A549 treated with CpdA at 1 μM for 4 hours (cell line): ENCODE measurements at places on chromosomes 3 and 15. TPM values are rescaled to one million over a fixed set of nuclear protein-coding genes. Genes with fewer than 3 reads are reported as not detected.

The P2RY1 gene
- 0.36 to 0.41 TPM (median 0.37 TPM) in 5 replicates for total RNA-seq

The GCSAM gene
- total RNA-seq, result not detected in 5 replicates

The ZNF592 gene
- total RNA-seq, result 16.8 to 22.3 TPM (median 21.8 TPM) in 5 replicates

The GOLGA6L4 gene
- 0.68 to 2.1 TPM (median 0.91 TPM) in 5 replicates for total RNA-seq

The DUOX1 gene
- total RNA-seq, result not detected in 5 replicates

The FGF7 gene
- total RNA-seq, result not detected in 5 replicates

The TRIM71 gene
- 0.01 to 0.03 TPM in 2 of 5 replicates, not detected in the others for total RNA-seq

The OTOL1 gene
- total RNA-seq, result not detected in 5 replicates

The PLAAT1 gene
- total RNA-seq, result 0.14 to 0.28 TPM in 2 of 5 replicates, not detected in the others

The WDR49 gene
- not detected in 5 replicates for total RNA-seq

The SKOR1 gene
- 0.03 TPM in 2 of 5 replicates, not detected in the others for total RNA-seq

The FBLN2 gene
- total RNA-seq, result 1.6 to 3.3 TPM (median 2.4 TPM) in 5 replicates

The TKT gene
- 1,713 to 2,219 TPM (median 2,104 TPM) in 5 replicates for total RNA-seq

The IGSF10 gene
- 0.59 to 1.2 TPM (median 0.78 TPM) in 5 replicates for total RNA-seq
